ENCODE measurements at places on chromosomes 16 and 17.

DNA sequence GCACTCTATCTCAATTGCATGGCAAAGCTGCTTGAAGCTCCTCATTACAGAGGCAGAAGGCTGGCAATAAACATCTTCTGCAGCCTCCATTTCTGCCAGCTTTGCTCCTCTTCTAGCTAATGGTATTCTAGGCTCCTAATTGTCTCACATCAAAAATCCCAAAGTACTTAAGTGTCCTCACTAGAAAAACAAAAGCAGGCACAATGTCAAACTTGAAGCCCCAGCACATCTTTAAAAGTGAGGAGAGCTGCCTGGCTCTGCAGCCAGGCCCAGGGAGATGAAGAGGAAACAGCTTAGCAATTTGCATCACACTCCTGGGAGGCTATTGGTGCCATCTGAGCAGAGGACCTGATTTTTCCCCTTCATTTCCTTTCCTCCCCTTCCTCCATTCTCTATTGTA, 197.1 kb downstream of the KCNJ2 start:
- no peak overlapping the region for H3K27ac ChIP-seq
- DNase-seq = no peak
- H3K27me3 ChIP-seq = no peaks in the 10 kb centered on the region

DNA sequence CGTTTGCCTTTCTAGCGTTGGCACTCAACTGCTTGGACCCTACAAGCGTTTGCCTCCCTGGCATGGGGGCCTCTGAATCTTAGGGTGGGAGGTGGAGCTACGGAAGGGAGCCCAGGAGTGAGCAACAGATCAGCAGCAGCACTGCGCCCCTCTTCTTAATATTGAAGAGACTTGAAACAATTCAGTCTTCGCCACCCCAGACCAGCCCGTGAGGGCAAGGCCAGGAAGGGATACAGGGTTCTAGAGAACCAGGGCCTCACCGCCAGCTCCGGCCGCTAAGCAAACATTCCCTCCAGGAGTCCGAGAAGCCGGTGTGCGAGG, 1.5 kb upstream of the GPRC5C start:
- no peak overlapping the region for H3K4me3 ChIP-seq
- no peak for DNase-seq
- peaks cover 25% of the 10 kb centered on the region for H3K4me1 ChIP-seq
- H3K36me3 ChIP-seq = no peaks in the 10 kb centered on the region
- no peak overlapping the region for H3K27ac ChIP-seq

- H3K36me3 ChIP-seq = peaks cover 4% of the 10 kb centered on the region
- DNase-seq = no peak
- peak overlapping the region; percentile 78 for H3K4me3 ChIP-seq
- H3K27ac ChIP-seq = peak overlapping the region; percentile 33
Observed at GRCh38 chr17:2338315-2338657, 985 bp downstream of the SGSM2 start.

DNA sequence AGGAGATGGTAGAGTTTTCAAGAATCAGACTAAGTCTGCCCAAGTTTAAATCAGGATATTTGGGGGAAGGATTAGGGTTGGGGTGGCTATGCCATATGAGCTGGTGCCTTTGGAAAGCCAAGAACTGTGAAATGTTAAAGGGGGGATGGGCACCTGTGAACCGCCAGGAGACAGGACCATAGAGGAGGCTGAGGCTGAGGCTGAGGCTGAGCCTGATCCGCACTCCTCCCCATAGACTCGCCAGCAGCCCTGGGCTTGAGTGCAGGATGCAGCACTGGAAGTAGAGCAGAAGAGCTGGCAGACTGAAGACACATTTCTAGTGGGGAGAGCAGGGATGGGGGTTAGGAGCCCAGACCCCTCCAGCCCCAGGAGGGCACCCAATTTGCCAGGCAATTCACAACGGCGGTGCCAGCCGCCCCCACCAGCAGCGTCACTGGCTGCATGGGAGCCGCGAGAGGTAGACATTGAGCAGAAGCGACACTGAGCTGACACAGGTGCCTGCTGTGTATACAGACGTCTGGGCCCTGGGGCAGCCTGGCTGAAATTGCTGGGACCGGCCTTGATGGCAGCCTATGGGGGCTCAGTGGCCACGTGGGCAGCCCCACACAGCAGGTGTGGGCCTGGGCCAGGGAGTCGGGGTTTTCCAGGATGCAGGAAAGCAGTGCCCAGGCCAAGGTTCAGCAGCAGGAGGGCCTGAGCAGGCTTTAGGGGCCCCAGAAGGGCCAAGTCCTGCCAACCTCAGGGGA, 9.2 kb downstream of the PIMREG start:
- no peak overlapping the region for H3K27ac ChIP-seq
- H3K4me3 ChIP-seq = no peak overlapping the region
- H3K4me1 ChIP-seq = peaks cover 16% of the 10 kb centered on the region

- H3K4me1 ChIP-seq = no peaks in the 10 kb centered on the region
- no peak for DNase-seq
- H3K27ac ChIP-seq = no peak overlapping the region
- H3K36me3 ChIP-seq = peaks cover 20% of the 10 kb centered on the region
Observed at GRCh38 chr17:80133626-80133970, 13.3 kb downstream of the EIF4A3 start.
